CD4-positive, alpha-beta T cell (primary cell): ENCODE measurements at places on chromosomes 5 and 9.

DNA sequence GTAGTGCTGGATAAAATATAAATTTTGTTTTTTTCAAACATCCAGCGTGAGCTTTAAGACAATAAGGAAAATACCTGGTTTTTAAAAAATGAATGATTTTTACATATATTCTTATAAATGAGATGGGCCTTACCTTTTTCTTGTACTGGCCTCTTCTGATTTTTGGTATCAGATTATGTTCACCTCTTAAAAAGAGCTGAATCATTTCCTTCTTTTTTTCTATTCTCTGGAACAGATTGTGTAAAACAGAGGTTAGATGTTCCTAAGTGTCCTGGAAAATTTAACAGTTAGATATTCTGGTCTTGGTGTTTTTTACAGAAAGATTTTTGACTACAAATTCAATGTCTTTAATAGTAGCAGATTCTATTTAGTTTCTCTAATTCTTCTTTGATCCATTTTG, 74.6 kb downstream of the NDUFAF2 start:
- no peak for DNase-seq

GRCh38 chr5:178640331-178641045, 13.6 kb upstream of the CLK4 start:
- no peak for DNase-seq

DNA sequence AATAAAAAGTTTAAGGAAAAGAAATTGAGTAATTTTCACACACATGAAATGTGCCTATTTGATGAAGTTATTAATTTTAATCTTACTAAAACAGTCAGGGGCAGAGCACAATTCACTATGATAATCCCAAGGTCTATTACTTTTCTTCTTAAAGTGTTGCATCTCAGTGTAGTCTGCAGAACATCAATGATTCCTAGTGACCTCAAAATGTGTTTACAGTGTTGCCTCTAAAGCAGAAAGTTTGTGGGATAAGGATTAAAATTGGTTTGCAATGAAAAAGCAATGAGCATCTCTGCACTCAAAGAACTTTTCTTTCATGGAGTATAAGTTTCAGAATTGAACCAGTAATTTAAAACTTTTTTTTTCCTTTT, 63.0 kb downstream of the CEP120 start:
- no peak for DNase-seq

- no peak for DNase-seq
Observed at GRCh38 chr5:148541054-148541835, 113.1 kb downstream of the HTR4 start.

DNA sequence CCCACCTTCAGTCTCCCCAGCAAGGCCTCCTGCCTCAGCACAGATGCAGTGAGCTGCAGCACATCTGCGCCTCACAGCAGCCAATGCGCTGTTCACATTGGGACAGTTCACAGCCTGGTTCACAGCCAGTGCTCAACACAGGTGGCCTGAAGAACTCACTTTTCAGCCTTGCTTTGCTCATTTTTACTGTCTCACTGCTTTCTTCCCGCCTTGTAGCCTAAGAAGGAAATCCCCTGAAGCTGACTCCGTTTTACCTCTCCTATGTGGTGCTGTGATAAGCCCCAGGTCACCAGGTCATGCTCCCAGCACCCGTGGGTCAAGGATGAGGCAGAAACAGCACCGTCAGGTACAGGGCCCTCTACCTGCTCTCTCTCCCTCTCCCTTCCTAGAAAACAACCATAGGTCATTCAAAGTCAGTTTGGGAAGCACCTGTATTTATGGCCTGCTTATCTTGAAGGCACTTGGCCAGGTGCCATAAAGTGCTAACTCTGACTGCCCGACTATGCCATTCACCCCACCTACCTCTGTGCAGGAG, 1.1 kb downstream of the GCNT4 start:
- peak; percentile 37 for DNase-seq

DNA sequence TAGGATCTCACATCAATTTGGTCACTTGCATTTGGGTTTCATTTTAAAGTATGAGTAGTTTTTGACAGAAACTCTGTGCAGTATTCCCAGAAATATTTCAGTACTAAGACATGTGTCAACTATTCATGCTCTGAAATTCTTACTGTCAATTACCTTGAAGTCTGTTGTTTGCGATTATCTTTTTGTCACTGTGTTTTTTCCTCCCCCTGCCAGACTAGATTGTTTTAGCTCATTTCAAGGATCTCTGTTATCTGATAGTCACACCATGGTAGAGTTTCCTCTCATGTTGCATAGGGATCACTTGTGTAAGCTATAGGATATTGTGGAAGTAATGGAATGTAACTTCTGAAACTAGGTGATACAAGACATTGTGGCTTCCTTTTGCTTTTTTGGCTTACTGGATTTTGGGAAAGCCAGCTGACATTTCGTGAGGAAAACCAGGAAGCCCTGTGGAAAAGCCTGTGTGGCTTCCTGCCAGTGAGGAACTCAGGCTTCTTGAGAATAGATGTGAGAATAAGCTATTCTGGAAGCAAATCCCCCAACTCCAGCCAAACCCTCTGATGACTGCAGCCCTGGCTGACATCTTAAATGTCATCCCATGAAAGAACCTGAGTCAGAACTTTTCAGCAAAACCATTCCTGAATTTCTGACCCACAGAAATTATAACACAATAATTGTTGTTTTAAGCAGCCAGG, 122.2 kb downstream of the FGF10 start:
- no peak for DNase-seq

- no peak for DNase-seq
Observed at GRCh38 chr9:86287013-86287412, 4.7 kb upstream of the ISCA1 start.

- no peak for DNase-seq
Observed at GRCh38 chr5:138391859-138392386, 39.4 kb downstream of the KDM3B start.

- DNase-seq: no peak
Observed at GRCh38 chr5:66118304-66118703, 25.8 kb upstream of the SREK1 start.

- no peak for DNase-seq
Observed at GRCh38 chr9:81588148-81588871, 101.0 kb downstream of the TLE1 start.

DNA sequence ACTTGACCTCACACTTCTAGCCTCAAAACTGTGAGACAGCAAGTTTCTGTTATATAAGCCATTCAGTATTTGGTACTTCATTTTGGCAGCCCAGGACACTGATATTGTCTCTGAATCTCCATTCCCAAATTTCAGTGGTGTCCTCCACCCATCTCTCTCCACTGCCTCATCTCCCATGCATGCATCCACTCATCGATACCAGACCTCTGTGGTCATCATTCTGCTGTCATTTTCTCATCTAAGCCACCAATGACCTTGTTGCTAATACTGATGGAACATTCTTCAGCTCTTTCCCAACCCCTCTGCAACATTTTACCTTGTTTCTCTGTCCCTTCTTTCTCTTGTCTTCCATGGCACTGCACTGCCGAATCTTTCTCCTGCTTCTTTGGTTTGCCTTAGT, 221.8 kb downstream of the SNX18 start:
- no peak for DNase-seq

- DNase-seq: no peak
Observed at GRCh38 chr5:157558681-157559080, 16.9 kb downstream of the ADAM19 start.

DNA sequence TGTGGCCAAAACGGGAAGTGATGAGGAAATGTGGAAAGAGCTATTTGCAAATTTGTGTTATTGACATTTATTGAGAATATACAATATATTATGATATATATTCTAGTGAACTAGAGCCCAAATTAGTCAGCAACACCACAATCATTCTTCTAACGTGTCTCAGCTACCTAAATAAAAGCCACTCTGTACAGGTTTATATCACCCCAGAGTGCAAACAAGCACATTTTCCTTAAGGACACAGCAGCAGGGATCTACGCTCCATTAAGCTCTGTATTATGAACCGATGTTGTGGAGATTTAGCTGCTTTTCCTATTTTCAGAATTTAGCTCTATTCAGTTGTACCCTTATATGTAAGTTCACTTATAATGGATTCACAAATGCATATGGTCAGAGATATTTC, 77.9 kb downstream of the CDH18 start:
- no peak for DNase-seq

- DNase-seq: no peak
Observed at GRCh38 chr5:177373806-177374205, 10.4 kb upstream of the SLC34A1 start.

DNA sequence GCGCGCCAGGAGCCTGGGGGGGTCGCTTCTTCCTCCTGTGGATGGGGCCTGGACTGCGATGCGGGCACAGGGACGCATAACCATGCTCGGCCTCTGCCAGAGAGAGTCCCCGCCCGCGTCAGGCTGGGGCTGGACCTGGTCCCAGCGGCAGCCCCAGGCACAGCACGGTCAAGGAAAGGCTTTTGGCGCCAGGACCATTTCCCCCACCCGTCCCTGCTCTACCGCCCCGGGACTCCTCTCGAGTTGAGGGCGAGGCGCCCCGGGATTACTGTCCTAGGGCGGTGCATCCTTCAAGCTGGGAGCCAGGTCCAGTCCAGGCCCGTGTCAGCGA, 341 bp downstream of the MXD3 start:
- DNase-seq: no peak

GRCh38 chr5:132865668-132866341, 464 bp downstream of the GDF9 start:
- no peak for DNase-seq

- DNase-seq: no peak
Observed at GRCh38 chr9:136351252-136351800, 12.2 kb downstream of the DNLZ start.

- DNase-seq: no peak
Observed at GRCh38 chr9:120307599-120307998, 272.4 kb downstream of the CDK5RAP2 start.

DNA sequence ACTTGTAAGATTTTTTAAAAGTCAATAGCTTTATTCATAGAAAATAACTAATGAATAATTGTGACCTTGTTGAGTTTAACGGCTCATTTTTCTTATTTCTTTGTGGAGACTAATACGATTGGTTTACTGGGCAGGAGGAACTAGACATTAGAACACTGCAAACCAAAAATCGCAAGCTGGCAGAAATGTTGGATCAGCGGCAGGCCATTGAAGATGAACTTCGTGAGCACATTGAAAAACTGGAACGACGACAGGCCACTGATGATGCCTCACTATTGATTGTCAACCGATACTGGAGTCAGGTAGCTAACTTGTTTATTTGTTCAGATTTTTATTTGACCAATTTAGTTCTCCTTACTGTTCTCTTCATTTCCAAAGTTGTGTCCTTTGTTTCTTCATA, 6.4 kb downstream of the RNF20 start:
- DNase-seq: no peak

DNA sequence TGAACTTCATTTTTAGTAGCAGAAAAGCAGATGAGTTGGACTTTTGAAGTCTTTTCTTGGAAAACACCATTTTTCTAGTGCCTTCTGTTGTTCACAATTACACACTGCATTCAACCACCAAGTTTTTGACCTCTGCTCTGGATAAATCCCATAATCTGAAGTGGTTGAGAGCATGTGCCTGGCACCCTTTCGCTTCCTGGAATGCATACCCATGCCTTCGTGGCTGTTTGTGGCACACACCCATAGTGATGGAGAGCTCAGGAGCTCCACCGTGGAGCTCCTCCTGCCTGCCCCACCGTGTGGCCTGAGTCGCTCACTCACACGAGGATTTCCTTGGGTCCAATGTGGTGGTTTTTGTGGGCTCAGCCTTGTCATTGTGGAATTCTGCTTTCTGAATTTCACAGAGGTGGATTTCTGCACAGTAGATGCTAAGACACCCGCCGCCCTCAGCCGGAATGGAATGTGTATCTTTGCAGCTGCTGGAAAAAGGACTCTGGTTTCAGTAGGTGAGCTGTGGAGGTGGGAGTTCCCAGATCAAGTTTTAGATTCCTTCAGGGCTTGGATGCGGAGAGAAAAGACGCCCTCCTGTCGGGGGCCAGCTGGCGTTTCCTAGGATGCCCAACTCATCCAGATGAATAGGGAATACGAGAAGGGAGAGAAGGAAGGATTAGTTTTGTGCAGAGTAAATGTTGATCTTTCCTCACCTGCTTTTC, 500.4 kb downstream of the IRX1 start:
- no peak for DNase-seq

GRCh38 chr9:129665389-129665775, at the start of gene PRRX2:
Gene PRRX2, plus strand, starts transcription at chr9:129665647. Its CDS starts 221 bp downstream, at chr9:129665868.
- DNase-seq: peak; percentile 24
